ENCODE measurements at places on chromosomes 2 and 18. TPM values are rescaled to one million over a fixed set of nuclear protein-coding genes. Genes with fewer than 3 reads are reported as not detected.

DNA sequence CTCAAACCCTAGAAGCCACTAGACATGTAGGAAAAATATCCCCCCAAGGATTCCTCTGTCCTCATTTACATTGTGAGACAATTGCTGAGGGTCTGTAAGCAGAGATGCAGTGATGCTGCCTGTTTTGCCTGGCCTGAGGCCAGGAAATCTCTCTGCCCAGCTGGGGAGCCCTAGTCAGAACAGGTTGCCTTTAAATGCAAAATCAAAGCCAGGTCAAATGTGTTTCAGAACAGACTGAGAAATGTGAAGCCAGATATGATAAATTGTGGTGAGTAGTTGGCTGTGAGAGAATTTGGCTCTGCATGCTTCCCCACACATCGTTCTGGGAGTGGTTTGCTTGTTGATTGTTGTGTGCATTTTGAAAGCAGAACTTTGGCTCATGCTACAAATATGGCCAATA is 38.4 kb upstream of the NXPH2 start:
- DNase-seq, result no peak

DNA sequence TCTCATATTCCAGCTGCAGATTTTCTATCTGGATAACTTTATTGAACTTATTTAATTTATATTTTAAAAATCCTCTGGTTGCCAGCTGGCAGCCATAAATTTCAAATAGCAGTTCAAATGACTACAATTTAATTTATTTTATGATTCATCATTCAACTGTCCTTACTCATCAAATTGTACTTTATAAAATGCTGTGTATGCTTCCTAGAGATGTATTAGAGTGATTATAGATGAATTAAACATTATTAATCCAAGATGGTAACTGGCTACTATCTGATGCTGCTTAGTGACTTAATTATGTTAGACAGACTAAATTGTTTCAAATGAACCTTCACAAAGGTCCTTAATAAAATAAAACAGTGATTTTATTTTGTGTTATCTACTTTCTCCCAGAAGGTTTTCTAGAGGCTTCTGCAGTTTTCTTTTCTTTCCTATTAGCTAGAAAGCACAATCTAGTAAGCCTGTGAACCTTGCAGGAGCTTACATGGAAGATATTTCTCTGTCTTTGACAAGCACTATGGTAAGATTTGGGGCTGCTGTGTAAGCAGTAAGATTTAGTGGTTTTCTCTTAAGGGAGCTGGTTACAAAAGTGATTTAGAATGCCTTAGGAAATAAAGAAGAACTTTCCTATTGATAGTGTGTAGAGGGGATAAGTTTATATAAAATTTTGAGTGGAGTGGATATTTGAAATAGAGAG is 322.3 kb downstream of the FSIP2 start:
- no peak for DNase-seq

The UGT1A3 gene
- total RNA-seq, result not detected

The CNOT9 gene
- total RNA-seq, result 94.2 TPM

DNA sequence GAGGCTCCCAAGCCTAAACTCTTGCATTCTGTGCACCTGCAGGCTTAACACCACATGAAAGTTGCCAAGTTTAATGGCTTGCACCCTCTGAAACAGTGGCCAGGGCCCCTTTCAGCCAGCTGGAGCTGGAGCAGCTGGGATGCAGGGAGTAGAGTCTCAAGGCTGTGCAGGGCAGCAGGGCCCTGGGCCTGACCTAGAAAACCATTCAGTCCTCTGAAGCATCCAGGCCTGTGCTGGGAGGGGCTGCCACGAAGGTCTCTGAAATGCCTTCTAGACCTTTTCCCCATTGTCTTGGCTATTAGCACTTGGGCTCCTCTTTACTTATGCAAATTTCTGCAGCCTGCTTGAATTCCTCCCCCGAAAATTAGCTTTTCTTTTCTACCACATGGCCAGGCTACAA is 10.6 kb upstream of the SFT2D3 start:
- DNase-seq, result no peak

The TEX44 gene
- not detected for total RNA-seq

GRCh38 chr2:197324801-197325200 is 14.2 kb upstream of the ANKRD44 start:
- no peak for DNase-seq

DNA sequence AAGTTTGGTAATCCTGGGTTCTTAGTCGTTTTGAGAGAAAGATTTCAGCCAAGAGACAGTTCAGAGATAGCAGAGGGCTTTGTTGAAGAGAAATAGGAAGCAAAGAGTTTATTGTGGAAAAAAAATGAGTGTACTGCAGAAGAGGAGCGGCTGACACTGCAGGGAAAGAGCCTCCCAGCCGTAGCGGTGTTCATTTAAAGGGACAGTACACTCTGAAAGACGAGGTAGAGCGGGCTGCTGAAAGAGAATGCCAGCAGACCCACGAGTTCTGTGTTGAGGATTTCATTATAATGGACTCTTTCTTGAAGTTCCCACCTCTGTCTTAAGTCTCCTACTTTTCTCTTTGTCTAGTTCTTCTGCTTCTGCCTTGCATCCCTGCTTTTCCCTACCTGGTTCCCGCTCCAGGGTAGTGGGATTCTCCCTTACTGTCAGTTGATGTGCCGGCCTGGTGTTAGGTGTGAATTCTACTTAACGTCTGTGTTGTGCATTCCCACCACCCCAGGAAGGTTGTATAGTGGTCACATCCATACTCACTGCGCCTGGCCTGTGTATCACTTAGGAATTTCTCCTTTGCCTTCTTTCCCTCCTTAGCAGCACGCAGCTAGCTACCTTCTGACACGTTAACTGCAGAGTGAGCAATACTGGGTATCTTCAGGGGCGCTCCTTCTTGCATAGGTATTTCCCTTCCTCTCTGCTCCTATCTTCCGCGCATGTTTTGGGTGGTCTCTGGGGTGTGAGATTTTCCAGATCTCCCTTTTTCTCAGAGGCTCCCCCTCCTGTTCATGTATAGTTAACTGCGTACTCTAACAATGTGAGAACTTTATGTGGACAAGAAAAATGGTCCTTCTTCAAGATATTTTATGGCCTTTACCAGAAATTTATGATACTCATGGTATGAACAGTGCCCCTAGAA is 164.5 kb downstream of the PTH2R start:
- no peak for DNase-seq

GRCh38 chr2:203709416-203710040 is 3.1 kb downstream of the CD28 start:
- no peak for DNase-seq

DNA sequence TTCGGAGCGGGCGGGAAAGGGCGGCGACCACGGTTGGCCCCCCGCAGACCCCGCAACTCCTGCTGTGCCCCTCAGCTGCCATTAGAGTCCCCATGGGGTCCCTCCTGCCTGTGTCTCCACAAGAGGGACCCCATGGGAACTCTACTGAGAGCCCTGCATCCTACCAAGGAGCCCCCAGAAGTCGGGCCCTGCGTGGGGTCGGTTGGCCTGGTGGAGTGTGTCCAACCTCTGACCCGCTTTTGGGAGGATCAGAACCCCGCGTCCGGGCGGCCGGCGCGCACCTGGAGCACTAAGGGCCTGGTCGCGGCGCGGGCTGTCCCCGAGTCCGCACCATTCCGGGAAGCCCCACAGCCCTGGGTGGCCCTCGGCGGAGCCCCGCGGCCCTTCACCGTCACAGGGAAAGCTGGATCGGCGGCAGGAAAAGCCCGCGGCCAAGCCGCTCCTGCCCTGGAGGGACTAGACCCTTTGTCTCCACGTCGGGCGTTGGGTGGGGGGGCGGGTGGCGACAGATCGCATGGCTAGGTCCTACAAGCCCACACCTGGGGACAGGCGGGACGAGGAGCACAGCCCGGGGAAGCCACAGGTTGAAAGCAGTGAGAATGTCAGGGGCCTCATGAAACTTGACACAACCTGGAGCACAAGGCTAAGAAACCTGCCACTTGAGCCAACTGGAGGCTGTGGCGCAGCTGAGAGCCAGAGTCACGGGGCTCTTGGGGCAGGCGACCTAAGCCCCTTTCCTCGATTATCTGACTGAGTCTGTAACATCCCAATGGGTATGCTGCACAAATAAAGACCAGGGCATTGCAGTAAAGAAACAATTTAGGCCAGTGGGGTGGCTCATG is 11.2 kb upstream of the CXXC1 start:
- no peak for DNase-seq

The ZSWIM2 gene
- total RNA-seq, result not detected

DNA sequence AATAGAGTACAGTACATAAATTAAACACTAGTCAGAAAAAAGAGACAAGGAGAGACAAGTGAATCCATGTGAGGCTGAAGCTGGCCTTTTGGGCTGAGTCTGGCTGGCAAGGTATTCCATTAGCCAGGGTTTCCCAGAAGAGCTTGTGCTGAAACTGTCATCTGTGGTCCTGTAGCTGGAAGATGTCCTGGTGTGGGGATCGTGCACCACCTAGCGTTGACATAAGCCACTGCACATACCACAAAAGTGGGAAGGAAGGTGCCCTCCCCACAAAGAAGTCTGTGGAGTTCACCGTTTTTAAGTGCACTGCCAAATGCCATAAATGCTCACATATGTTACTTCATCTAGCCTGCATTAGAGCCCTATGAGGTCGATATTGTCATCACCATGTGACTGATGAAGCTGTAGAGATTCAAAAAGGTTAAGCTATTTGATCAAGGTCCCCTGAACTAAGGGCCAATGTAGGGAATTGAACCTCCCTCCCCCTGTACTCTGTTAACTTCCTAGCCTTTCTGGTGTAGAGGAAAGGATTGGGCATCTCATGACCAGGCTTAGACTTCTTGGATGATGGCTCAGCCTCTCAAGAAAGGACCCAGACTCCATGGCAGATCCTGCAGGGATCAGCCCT is 31.9 kb upstream of the GALNT14 start:
- DNase-seq, result peak; percentile 78

GRCh38 chr2:181575024-181575649 is 81.8 kb downstream of the CERKL start:
- DNase-seq, result no peak

The PIK3C3 gene
- total RNA-seq, result 22.3 TPM

The DLX1 gene
- total RNA-seq, result not detected

The LCT gene
- total RNA-seq, result 0.09 TPM

The RFX8 gene
- total RNA-seq, result not detected

The INPP5D gene
- total RNA-seq, result 109 TPM

DNA sequence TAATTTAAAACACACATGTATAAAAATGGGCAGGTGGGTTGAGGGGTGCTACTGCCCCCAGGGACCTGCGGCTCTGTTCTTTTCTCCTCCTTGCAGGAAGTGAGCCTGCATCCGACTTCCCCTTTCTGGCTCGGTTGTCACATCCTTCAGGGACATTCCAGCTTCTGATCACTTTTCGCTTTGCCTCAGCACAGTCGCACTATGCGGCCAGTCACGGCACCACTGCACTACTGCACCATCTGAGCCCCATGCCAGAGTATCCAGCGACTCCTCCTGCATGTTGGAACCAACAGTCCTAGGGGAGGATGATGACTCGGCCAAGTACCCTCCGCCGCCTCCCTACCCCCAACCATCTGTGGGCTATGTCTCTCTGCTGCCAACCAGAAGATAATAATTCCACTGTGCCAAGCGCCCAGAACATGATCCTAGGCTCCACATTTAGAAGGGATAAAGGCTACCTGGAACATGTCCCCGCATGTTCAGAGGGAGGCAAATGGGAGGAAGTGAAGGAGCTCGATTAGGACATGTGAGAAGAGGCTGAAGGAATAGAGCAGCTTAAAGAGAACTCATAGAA is 17.6 kb downstream of the CDC42EP3 start:
- peak; percentile 82 for DNase-seq

DNA sequence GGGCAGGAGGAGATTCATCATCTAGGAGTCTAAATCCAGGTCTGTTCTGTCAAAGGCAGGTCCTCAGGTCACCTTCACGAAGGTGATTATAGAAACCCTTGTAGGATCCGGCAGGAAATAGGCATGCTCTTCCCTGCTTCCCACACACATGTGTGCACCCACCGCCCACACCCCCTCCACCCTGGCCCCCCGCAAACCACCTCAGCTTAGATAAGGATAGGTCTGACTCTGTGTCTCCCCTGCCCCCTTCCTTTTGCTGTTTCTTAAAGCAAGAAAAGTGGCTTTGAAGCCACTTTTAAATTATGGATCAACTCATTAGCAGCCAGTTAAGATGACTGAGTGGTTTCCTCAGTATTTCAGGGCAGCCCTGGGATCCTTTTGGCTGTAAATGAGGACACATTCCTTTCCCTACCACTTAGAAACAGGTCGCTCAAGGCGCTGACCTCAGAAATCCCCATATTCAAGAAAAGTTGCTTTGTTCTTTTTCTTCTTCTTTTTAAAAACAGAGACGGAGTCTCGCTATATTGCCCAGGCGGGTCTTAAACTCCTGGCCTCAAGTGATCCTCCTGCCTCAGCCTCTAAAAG is 14.5 kb upstream of the CIB4 start:
- no peak for DNase-seq

The ITPRIPL1 gene
- 8.1 TPM for total RNA-seq

The GREB1L gene
- not detected for total RNA-seq

DNA sequence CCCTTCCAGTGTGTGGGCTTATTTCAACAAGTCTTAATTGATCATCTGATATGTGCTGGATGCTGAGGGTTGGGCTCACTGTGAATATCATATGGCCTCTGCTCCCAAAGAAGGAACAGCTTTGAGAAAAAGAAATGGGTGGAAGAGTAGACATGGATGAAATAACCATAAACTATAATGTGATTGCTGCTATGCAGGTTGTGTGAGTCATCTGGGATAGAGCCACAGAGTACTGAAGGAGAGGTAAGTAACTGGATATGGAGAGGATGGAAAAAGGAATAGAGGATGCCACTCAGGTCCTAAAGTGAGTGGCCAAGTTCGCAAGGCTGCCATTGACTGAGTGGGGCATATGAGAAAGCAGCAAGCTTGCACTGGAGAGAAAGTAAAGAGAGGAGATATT is 8.7 kb upstream of the DSG2 start:
- DNase-seq, result no peak

DNA sequence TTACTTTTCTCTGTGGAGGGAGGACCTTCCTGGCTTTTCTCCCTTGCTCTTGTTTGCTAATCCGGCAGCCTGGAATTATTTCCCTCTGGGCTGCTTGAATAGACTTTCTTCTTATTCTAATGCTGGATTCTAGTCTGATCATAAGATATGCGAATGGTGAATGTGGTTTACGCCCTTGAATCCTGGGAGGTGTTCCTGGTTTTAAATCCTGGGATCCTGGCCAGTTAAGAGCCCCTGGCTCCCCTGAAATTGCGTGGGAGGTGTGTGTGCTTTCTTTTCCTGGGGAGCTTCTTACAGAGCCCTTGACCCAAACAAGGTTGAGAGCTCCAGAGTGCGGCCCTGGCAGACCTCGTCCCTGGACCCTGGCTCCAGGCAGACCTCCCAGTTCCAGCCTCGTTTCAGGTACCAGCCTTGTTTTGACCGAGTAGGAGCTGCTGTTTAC is 2.8 kb downstream of the SH3BP4 start:
- no peak for DNase-seq

The REG3G gene
- total RNA-seq, result not detected

- DNase-seq, result no peak
Observed at GRCh38 chr18:44813586-44813985, 132.9 kb downstream of the SETBP1 start.

GRCh38 chr2:67612576-67613042 is 215.5 kb downstream of the ETAA1 start:
- DNase-seq, result no peak

DNA sequence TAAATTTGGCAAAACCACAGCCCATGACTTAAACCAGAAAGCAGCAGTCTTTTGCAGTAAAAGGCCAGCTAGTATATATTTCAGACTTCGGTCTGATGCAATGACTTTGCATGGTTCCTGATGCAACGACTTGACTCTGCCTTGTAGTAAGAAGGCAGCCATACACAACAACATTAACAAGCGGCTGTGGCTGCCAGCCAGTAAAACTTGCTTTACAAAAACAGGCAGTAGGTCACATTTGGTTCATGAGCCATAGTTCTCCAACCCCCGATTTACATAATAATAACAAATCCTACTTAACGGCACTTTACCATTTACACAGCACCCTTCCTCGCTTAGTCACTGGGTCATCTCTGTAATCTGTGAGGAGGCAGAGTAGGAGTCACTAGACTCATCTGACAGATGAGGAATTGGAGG is 410.3 kb downstream of the LRATD1 start:
- DNase-seq, result no peak
